ENCODE measurements at places on chromosomes 6 and 20.

DNA sequence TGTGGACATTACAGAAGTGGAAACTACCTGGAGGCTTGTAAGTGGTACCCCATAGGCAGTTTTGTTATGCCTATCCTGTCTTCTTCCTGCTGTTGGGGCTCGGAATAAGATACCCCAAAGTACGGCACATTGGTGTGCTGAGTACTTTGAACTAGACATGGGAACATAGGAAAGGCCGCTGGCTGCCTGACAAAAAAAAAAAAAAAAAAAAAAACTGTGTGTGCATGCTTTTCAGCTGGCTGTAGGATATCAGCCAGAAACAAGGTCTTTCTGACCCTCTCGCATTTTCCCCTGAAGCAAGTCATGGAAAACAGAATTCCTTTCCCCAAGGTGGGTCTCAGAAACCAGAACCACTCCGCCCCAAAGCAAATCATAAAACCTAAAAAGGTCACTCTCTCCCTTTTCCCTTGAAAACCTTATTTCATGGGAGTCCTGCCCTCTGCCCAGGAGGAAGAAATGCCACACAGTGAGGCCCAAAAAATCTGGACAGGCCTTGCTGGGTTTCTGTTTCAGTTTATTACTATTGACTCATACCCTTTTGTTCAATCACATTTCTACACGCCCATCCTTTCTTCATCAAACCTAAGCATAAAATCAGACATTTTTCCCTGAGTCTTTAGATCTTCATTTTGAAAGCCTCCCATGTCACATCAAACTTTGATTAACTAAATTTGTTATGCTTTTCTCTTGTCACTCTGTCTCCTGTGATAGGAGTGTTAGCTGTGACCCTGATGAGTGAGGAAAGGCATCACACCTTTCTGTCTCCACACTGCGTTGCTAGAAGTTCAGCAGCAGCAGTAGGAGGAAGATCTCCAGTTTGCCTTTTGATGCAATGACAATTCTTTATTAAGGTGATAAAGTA lies 17.2 kb downstream of the SLC2A12 start:
- DNase-seq: no peak

DNA sequence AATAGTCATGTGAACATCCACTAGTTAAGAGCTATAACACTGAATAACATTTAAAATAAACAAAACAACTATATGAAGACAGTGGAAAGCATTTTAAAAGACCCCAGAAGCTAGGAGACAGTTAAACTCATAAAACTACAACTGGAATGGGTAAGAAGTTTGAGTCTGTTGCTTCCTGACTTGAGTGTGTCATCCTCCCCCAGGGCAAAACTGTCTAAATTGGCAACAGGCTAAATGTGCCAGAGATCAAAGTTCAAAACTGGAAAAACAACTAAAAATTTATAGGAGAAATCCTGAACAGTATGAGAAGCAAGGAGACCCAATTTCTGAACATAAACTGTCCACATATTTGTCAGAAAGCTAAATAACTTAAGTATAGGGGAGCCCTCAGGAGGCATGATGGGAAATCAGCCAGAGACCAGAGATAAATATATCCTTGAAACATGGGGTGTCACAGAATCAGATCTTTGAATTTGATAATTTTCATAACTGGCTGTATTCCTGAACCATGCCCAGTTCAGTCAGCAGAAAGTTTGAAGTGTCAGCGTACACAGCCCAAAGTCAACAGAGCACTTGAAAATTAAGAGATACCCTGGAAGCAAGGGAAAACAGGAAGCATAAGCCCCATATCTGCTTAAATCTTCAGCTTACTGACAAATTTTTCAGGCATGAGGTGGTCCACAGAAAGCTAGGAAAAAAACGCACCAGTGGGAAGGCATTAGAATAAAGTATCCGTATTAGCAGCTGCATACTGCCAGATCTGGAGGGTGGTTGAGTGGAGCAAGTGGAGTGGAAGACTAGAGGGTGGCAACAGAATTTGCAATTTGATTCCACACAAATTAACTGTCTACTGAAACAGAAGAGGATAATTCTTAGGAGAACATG lies 516.1 kb upstream of the MAN1A1 start:
- no peak for DNase-seq

GRCh38 chr6:20119485-20119884 lies 92.8 kb downstream of the MBOAT1 start:
- no peak for DNase-seq

- no peak for DNase-seq
These were observed 30.7 kb upstream of the MAP3K4 start for GRCh38 chr6:160960839-160961238.

GRCh38 chr6:32655203-32655710 lies 11.2 kb downstream of the HLA-DQB1 start:
- no peak for DNase-seq

GRCh38 chr20:40930561-40930960 lies 98.1 kb upstream of the TOP1 start:
- DNase-seq: peak; percentile 15

GRCh38 chr6:113306552-113307145 lies 550.5 kb upstream of the MARCKS start:
- peak; percentile 29 for DNase-seq

GRCh38 chr6:35089935-35090505 lies 51.1 kb downstream of the TCP11 start:
- DNase-seq: peak; percentile 72

DNA sequence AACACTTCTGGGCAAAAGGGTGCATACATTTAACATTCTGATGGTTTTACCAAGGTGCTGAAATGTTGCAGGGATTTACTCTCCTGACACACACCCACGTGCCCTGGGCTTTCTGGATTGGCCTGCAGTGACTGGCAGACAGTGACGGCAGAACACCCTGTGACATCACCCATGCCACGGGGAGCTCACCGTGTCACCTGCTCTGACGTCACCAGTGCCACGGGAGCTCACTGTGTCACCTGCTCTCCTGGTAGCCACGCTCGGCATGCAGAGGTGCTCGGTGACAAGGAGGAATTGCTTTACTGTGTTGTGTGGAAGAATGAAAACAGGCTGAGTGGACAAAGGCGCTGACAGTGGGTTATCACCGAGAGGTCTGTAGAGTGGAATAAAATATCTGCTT lies 99.3 kb downstream of the RAMACL start:
- no peak for DNase-seq

- no peak for DNase-seq
These were observed 265.5 kb upstream of the EXOC2 start for GRCh38 chr6:958488-958887.

DNA sequence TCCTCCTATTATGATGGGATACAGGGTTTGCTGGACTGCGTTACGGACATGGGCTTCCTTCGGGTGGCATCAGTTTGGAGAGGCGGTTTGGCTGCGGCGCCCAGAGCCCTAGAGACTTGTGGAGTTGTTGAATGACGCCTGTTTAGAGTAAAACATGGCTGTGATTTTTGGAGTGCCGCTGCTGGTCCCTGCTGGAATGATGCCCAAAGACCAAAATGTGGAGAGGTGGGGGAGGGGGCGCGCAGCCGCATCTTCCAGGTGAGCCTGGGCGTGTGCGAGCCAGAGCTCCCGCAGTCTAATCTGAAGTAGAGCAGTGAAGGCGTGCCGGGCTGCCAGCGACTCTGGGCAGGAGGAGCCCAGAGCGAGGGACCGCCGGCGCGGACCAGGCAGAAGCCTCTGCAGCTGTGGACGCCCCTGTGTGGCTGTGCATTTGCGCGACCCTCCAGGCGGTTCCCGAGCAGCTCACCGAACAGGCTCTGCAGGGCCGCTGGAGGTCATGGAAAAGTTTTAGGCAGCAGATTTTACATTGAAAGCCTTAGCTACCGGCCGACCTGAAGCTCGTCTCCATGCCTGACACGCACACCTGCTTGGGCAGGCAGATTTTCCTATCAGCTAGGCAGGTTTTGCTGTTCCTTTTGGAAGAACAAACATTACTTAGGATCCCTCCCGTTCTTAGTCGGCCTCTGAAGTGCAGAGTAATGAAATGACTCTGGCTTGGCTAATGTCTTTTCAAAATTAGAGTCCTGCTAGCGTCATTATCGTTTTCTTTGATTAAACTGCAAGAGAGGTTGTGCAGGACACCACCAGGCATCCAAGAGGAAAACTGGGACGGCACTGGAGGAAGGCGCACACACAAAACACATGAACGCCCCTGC lies 298.2 kb downstream of the PHACTR1 start:
- DNase-seq: peak; percentile 5

GRCh38 chr6:3328796-3329195 lies 70.0 kb downstream of the PSMG4 start:
- DNase-seq: no peak

DNA sequence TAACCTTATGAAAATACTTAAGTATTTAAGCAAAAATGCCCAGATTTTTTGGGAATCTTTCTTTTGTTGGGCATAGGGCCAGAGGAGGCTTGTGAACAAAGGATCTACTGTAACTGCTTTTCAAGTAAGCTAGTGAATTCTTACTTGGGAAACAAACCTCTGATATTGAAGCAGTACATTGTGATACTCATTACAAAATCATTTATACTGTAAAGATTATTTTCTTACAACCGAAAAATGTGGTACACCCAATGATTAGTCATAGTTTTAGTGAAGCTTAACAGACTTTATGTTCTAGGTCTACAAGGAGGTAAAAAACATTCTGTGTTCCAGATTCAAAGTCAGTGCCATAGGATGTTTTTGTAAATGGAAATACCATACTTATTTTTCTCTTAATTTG lies 272.9 kb upstream of the KCNQ5 start:
- peak; percentile 60 for DNase-seq

- no peak for DNase-seq
These were observed 14.8 kb upstream of the NNAT start for GRCh38 chr20:37506152-37506725.

GRCh38 chr20:24987244-24987643 lies 5.3 kb downstream of the APMAP start:
- DNase-seq: no peak

- DNase-seq: no peak
These were observed 233.9 kb downstream of the PRL start for GRCh38 chr6:22062807-22063408.

DNA sequence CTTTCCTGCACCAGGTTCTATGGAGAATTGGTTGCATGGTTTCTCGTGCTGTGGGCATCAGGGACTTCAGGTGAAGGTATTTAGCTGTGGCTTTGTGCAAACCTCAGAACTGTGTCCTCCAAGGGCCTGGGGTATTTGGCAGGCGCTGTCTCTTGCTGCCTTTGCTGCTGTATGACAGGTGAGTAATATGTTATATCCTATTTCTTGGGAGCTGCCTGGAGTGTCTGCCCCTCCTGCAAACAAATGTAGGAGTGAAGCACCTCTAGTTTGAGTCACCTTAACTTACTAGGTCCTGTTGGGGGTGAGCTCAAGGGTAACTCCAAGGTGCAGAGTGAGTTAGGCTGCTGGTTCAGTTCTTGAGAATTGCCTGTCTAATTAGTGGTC lies 177.7 kb upstream of the RNF24 start:
- DNase-seq: no peak

GRCh38 chr6:51768087-51768486 lies 319.3 kb downstream of the PKHD1 start:
- no peak for DNase-seq

- DNase-seq: peak; percentile 34
These were observed 129.7 kb downstream of the SLC22A3 start for GRCh38 chr6:160477901-160478300.

GRCh38 chr6:14810021-14810420 lies 435.8 kb upstream of the JARID2 start:
- no peak for DNase-seq

DNA sequence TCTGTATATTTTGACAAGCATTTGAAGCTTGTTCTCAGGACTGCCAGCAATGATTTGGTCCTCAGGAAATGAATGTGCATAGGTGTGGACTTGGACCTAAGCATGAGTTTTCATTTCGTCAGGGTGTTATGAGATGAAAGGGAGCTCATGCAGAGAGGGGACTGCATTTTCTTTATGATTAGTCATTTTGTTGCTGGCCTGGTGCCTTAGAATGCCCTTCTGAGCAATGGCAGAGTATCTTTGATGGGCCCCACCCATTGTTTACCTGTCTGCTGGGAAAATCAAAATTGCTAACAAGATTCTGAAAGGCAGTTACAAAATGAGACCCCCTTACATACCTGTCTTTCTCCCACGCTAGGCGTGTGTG lies 51.5 kb upstream of the MTHFD1L start:
- DNase-seq: peak; percentile 29

- no peak for DNase-seq
These were observed 2.0 kb downstream of the GLP1R start for GRCh38 chr6:39050453-39051112.

DNA sequence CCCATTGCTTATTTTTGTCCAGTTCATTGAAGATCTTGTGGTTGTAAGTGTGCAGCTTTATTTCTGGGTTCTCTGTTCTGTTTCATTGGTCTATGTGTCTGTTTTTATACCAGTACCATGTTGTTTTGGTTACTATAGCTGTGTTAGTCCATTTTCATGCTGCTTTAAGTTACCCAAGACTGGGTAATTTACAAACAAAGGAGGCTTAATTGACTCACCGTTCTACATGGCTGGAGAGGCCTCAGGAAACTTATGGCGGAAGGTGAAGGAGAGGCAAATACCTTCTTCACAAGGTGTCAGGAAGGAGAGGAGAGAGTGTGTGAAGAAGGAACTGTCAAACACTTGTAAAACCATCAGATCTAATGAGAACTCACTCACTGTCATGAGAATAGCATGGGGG lies 29.9 kb upstream of the FERMT1 start:
- DNase-seq: no peak

- DNase-seq: peak; percentile 52
These were observed 154.3 kb downstream of the ANKRD60 start for GRCh38 chr20:58073945-58074856.

- peak; percentile 86 for DNase-seq
These were observed 713.4 kb downstream of the CD109 start for GRCh38 chr6:74409447-74409846.

GRCh38 chr20:58880994-58881752 lies 28.7 kb downstream of the GNAS start:
- DNase-seq: no peak

All from fibroblast of pulmonary artery (primary cell).